ENCODE measurements at places on chromosomes 1 and 21.

DNA sequence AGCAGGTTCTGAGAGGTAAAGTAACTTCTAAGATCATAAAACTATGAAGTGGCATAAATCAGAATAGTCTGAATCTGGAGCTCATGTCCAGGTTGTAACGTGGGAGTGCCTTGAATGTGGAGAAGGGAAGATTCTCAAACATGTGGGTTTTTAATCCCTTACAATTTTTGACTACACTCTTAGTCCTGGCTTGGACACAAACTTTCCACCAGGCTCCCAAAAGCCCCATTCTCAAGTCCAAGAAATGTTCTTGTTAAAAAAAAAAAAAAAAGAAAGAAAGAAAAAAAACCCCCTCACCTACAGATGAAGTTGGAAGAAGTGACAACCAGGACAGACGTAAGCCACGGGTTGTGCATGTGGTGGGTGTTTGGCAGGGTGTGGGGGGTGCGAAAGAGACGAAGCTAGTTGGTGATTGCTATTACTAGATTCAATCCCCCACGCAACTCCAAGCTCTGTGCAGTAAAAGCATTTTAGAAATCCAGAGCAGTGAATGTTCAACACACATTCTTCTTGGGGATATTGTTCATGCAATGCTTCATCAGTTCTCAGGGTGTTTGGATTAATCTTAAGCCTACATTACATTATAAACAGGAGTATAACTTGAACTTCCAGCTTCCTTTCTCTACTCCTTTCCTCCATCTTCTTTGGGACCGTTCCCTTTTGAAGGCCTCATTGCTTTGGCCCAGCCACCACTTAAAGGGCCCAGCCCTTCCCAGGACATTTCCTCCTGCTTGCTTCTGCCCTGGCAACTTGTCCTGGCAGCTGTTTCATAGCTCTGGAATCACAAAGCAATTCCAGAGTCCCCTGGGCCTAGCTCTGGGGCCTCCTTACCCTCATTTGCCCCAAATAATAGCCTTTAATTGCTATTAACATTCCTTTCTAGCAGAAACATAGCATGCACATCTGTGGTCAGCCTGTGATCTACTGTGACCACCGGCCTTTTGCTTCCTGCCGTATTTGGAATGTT, 41.8 kb downstream of the PHC2 start:
- no peak for DNase-seq

DNA sequence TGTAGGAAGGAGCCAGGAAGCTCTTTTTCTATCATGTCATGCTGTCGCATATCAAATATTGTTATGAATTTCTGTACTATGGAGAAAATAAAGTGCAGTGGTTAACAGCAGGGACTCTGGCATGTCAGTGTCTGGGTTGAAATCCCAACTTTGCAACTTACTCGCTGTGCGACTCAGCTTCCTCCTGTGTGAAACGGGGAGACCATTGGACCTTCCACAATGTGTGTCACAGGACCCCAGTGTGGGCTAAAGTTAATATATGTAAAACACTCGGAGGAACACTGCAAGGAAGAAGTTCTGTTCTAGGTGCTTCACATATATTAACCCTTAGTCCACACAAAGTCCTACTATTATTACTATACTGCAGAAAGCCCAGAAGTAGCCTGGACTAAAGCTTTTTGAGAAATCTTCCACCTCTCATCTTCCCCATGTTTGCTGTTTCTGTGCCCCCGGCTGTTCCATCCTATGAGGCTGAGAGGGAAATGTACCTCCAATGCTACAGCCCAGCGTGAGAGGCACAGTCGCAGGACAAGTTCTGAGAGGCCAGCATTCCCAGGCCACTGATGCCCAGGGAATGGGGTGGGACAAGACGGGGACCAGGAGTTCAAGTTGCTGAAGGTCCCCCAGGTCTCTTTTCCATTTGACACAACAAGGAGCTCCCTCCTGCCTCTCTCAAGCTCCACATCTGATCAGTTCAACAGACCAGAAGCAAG, 1.9 kb downstream of the CHIT1 start:
- no peak for DNase-seq

GRCh38 chr1:39332828-39333227, 128.3 kb downstream of the MACF1 start:
- DNase-seq = no peak

DNA sequence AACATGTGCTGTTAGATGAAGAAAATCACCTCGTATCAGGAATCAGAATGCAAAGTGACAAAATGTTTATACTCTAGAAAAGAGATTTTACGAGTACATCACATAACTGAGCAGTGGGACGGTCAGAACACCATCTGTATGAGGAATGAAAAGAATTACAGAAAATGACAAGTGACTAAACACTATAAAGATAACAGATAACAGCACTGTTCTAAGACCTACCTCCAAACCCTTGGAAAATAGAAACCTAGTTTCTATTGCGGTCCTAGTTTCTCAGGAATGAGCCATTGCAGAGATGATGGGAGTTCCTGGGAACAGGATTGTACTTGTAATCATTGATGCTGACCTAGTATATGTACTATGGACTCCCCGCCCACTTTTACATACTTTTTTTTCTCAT, 839.4 kb upstream of the ADAMTS5 start:
- no peak for DNase-seq

- DNase-seq = no peak
Measured at GRCh38 chr1:201697174-201697573, 131.8 kb upstream of the IPO9 start.

GRCh38 chr1:47645151-47645550, 207.3 kb downstream of the FOXD2 start:
- no peak for DNase-seq
